Tibial nerve (tissue), 4 donors: ENCODE measurements at places on chromosomes 1 and 21. TPM values are rescaled to one million over a fixed set of nuclear protein-coding genes. Genes with fewer than 3 reads are reported as not detected.

GRCh38 chr1:232589812-232590743 is 39.9 kb downstream of the SIPA1L2 start:
- H3K27me3 ChIP-seq, result no peaks in the 10 kb centered on the region
- H3K27ac ChIP-seq, result peak overlapping the region; percentile 71
- no peak for DNase-seq
- H3K36me3 ChIP-seq, result no peaks in the 10 kb centered on the region
- peaks cover 21% of the 10 kb centered on the region for H3K4me1 ChIP-seq

ZFP69 gene
- 7.6 TPM for total RNA-seq

DNA sequence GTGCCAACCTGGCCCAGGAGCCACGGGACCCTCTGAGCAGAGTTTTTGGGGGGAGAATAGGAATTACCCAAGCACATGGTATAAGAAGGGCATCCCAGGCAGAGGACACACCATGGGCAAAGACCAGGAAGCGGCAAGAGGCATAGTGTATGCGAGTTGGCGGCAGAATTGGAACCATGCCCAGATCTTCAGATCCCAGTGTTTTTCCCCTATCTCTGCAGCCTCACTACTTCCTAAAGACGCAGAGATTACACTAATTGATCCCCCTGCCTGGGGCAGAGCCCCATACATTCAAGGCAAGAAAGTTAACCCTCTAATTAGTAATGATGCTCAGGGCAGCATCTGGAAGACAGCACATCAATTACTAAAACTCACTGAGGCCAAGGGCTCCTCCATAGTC is 48.2 kb downstream of the SYT2 start:
- no peaks in the 10 kb centered on the region for H3K4me1 ChIP-seq
- no peak overlapping the region for H3K4me3 ChIP-seq
- peaks cover 55% of the 10 kb centered on the region for H3K27me3 ChIP-seq
- H3K27ac ChIP-seq, result no peak overlapping the region
- no peaks in the 10 kb centered on the region for H3K36me3 ChIP-seq
- DNase-seq, result no peak

DNA sequence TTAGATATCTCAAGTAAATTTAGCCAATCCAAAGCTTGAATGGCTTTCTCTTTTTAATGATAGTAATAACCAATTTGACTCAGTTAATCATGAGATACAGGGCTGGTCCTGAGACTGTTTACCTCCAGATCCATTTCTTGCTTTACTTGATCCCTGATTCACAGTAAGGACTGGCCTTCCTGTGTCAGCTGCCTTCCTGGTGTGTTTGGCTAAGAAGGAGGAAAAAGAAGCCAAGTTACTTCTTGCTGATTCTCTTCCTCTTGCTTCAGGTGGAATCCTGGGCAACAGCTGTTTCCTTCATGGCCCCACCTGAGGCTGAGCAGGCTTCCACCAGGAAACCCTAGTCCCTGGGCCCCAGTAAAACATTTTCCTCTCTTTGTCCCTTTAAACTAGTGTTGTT is 14.6 kb upstream of the RC3H1 start:
- H3K4me3 ChIP-seq, result no peak overlapping the region
- no peaks in the 10 kb centered on the region for H3K27me3 ChIP-seq
- DNase-seq, result no peak
- H3K4me1 ChIP-seq, result no peaks in the 10 kb centered on the region

DNA sequence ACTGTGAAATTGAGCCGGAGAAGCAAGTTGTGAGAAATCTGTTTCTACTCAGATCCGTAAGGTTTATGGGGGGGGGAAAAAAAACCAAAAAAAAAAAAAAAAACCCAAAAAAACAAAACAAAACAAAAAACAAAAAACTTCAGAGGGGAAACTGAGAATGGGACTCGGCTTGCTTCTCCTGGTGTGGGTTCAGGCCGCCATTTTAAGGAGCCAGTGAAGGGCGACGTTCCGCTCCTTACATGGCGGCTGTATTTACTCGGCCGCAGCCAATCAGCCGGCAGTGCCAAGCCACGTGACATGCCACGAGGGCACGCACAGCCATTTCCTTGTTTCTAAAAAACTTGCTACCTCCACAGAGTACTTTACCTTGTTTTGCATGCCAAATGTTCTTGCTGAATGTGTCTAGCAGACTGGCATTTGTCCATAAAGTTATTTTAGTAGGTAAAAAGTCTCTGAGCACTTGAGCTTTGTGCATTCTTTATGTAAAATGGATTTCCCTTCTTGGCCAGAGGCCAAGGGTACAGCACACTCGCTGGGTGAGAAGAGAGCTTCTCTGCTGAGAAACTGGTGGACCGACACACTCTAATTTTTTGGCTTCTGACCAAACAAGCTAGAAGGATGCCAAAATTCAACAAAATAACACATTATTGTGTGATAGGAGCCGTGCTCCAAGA is 101.8 kb downstream of the NFIA start:
- H3K27ac ChIP-seq, result peak overlapping the region; percentile 85
- DNase-seq, result peak; percentile 87
- H3K4me1 ChIP-seq, result peaks cover 80% of the 10 kb centered on the region
- no peaks in the 10 kb centered on the region for H3K27me3 ChIP-seq
- peak overlapping the region; percentile 37 for H3K4me3 ChIP-seq
- H3K36me3 ChIP-seq, result no peaks in the 10 kb centered on the region
